CD4-positive, alpha-beta T cell treated with Interleukin-15 for 4 hours (primary cell): ENCODE measurements at places on chromosomes 16 and 17.
A peak's percentile ranks its signal among the peaks of the same experiment; 100 is the strongest.

DNA sequence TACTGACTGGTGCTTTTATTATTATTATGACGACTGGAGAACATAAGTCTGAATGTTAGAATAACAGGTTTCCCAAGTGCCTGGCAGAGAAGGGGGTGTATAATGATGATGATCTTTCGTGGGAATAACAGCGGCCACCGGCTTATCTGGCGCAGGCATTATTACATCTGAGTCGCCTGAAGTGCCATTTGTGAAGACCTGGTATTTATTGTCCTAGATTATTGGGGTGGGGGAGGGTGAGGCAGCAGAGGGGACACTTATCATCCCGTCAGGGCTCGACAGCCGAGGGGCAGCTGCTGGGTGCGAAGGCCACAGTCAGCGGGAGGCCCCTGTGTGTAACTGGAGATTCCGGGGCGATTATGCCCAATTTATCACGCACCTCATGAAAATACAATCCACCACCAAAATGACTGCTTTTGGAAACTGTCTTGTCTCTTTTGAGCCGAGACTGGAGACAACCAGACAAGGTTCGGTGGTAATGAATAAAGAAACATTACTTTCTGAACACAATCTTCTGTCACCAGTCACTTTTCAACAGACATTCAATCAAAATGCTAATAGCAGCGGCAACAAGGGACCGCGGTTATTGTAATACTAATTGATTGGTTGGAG lies 199.3 kb downstream of the CCDC182 start:
- no peak for DNase-seq

- DNase-seq = no peak
Measured at GRCh38 chr16:79171931-79172705, 428.4 kb downstream of the MAF start.

- DNase-seq = no peak
Measured at GRCh38 chr16:31402687-31403086, 9.6 kb downstream of the ITGAD start.

- DNase-seq = no peak
Measured at GRCh38 chr16:24689128-24689527, 40.3 kb upstream of the TNRC6A start.

DNA sequence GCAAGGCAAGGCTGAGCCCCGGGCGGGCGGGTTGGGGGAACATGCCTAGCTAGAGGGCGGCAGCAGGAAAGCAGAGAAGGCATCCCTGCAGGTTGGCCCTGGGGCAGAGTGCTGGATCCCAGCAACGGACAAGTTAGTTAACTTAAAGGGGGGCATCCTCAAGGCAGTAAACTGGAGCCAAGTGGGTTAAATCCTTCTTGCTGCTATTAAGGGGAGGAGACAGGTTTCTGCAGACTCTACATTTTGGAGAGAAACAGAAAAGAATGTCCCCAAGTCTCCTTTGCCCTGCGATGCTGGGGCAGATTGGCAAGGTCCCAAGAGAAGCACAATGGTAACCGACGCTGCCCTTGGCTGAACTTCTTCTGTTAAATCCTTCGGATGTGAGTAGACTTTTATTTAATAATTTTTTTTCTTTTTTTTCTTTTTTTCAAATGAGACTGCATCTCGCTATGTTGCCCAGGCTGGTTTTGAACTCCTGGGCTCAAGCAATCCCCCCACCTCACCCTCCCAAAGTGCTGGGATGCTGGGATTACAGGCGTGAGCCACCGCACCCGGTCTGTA lies 14.0 kb downstream of the ATP5PD start:
- DNase-seq = no peak

- DNase-seq = no peak
Measured at GRCh38 chr17:15782866-15783265, 50.8 kb downstream of the TBC1D26 start.

GRCh38 chr16:79430191-79430678 lies 170.3 kb downstream of the MAF start:
- DNase-seq = no peak

DNA sequence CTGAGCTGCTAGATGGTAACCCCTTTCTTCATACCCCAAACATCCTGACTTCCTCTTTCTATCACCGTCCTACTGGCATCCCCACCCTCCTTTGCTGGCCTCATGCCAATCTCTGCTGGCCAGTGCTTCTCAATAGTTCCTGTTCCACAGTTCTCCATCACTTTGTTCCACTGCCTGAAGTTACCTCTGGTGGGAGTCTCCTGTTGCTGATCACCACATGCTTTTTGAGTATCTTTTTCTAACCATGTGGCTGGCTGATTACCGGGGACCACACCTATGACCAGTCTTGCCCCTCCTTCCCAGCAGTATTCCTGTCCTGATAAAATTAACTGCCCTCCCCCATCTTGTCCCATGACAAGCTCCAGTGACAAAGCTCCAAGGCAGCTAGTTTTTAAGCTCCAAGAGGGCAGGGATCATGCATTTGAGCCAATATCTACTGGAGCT lies 380.4 kb upstream of the CCL2 start:
- DNase-seq = no peak

DNA sequence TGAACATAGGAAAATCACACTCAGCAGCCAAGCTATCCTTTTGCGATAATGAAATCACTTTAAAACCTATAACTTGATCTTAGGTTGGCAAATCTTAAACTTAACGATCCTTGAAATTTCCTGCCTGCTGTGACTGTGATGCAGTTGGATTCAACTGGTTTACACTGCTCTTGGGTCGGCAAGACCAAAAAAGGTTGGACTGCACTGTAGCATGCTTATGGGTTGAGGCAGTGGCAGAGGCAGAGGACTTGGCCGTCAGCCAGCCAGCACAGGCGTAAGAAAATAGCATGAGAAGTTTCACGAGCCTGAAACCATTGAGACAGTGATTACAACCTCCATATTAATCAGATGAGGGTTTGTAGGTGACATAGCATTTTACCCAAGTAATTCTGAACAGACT lies 21.4 kb downstream of the WSB1 start:
- DNase-seq = no peak

- no peak for DNase-seq
Measured at GRCh38 chr16:11447272-11447671, 102.0 kb downstream of the RMI2 start.

GRCh38 chr17:2102931-2103809 lies 48.3 kb downstream of the HIC1 start:
- DNase-seq = no peak

DNA sequence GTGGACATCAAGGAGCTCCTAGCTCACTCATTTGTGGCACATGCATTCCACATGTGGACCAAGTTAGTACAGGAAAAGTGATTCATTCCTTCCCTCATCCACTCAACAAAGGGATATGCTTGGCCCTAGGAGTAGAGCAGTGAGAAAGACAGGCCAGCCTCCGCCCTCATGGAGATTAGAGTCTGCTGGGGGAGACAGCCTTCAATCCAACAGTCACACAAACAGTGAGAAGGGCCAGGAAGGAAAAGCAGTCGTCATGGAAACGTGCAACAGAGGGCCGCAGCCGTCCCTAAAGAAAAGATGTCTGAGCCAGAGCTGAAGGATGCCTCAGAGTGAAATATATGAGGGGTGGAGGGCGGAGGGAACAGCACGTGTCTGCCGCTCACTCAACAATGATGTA lies 109.9 kb downstream of the VPS53 start:
- DNase-seq = no peak

DNA sequence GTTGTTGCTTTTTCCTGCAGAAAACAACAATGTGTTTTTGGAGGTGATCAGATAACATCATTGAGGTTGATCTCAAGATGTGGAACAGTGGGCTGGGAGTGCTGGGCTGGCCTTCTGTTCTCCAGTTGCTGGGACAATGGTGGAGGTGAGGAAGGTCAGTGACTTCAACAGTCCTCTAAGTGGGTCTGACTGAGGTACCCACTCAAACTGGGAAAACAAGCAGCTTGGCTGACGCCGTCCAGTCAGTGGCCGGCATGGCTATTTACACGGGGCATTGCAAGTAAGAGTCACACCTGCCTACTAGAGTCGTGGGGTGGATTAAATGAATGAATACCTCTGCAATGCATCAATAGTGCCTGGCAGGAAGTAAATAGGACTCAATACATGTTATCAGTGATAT lies 386.7 kb upstream of the ZFHX3 start:
- DNase-seq = no peak

- DNase-seq = no peak
Measured at GRCh38 chr16:71853413-71853812, 7.6 kb downstream of the ATXN1L start.

- DNase-seq = peak; percentile 75
Measured at GRCh38 chr17:2053380-2054261, 1.3 kb upstream of the HIC1 start.

DNA sequence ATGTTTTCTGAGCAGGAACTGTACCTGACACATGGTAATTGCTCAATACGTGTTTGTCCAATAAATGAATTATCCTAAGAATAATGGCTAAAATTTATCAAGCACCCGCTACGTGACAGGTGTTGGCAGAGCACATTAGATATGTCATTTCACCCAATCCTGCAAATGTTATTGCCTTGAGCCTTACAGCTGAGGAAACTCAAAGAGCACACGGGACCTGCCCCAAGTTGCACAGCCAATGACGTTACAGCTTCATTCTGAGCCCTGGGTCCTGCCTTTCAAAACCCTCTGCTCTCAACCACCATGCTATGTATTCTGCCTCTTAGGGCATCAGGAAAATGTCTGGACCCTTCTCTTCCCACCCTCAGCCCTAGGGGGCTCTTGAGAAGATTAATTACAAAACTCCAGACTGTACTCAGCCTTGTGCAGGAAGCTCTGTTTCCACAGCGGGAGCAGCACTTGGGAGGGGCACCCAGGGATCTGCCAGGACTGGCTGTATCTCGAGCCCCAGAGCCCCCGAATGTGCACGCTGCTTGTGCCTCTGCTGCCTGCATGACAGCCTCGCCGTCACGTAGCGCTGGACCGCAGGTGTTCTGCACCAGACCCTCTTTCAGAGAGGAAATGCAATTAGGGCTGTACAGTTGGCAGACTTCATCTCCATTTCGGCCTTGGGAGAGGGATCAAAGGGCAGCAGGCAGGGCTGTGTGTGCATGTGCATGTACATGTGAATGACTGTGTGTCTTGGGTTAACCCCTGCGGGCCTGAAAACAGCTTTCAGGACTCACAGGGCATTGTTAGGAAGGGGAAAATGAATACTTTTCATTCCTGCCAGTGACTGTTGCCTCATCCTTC lies 71.6 kb downstream of the GPR139 start:
- DNase-seq = no peak

- no peak for DNase-seq
Measured at GRCh38 chr16:78289844-78290277, 190.4 kb downstream of the WWOX start.

GRCh38 chr16:75065149-75065505 lies 51.5 kb downstream of the LDHD start:
- DNase-seq = peak; percentile 17

GRCh38 chr16:10805334-10805733 lies 13.3 kb downstream of the TVP23A start:
- no peak for DNase-seq

DNA sequence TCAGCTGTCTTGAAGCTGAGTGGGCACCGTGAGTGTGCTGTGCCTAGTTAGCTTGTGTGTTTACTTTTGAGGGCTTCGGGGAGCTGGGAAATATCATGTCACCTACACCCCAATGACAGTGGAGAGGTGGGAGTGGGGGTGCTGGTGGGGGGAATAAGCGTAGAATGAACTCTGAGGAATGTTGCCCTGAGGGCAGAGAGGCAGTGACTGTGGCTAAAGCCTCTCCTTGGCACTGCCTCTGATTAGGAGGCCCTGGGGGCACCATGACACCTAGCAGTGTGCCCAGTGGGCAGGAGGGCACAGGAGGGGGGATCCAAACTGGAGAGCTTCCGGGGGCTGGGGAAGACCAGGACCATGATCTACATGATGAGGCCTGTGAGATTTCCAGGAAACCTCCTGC lies 24.8 kb downstream of the CACNA1G start:
- DNase-seq = no peak

- no peak for DNase-seq
Measured at GRCh38 chr17:59616253-59616920, 3.3 kb upstream of the CLTC start.

DNA sequence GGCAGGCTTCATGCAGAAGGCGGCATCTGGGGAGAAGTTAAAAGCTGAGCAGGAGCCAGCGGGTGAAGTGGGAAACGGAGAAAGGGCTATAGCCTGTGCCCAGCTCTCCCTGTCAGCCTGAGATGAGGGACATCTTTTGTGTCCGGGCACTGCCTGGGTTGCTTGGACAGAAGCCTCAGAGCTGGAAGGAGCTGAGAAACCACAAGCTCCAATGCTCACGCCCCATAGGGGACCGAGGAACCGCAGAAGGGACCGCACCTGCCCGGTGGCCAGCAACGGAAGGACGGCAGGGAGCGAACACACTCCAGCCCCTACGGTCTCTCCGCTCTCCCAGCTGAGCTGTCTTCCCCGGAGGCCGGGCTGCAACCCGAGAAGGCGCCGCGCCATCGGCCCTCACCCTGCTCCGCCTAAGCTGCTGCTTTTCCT lies 175.8 kb downstream of the NPIPB11 start:
- DNase-seq = no peak

DNA sequence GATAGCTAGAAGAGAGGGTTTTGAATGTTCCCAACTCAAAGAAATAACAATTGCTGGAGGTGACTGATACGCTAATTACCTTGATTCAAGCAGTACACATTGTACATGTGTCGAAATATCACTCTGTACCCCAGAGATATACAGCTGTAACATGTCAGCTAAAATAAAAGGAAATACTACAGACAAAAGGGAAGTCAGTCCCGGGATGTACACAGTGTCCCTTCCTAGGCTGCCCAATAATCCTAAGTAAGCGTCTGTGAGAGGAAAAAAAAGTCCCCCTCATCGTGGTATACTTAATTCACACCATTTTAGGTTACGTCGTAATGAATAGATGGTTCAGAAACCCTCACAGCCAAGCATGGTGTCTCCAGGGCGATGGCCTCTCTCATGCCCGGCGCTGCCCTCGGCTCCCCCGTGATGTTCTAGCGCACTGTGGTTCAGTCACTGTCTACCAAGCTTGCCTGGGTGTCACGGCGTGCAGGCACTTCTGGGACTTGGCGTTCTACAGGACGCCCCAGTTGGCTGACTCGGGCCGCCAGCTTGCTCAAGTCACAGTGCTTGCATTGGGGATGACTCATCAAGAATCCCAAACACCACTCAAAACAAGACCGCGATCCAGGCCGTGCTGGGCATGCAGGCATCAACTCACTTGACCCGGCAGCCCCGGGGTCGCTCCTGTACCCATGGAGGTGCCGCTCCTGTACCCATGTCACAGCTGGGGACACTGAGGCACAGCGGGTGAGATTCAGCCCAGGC lies 27.6 kb downstream of the CCDC40 start:
- no peak for DNase-seq

DNA sequence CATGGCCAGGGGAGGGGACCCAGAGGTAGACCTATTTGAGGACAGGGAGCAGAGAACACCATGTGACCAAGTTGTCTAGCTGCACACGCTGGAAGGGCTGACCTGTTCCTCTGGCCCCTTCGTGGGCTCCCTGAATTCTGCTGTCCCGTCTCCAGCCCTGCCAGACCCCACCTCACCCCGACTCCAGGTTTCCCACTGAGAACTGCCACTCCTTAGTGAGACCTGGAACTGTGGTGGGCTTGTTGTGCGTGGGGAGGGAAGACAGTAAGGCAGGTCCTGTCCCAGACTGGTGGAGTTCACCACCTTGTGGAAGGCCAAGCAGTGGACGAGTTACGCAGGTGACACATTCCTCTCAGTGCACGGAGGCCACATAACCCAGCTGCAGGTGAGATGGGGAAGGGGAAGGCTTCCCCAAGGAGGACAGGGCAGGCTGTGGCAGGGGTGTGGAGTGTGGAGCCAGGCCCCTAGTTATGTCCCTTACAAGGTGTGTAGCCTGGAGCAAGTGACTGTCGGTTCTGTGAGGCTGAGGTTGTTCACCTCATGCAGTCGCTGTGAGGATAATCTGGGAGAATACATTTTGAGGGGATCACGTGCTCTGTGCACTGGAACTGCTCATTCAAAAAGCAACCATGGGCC lies 54.7 kb downstream of the USP22 start:
- DNase-seq = no peak
